RWPE2 (cell line): ENCODE measurements at places on chromosomes 6 and 20.

DNA sequence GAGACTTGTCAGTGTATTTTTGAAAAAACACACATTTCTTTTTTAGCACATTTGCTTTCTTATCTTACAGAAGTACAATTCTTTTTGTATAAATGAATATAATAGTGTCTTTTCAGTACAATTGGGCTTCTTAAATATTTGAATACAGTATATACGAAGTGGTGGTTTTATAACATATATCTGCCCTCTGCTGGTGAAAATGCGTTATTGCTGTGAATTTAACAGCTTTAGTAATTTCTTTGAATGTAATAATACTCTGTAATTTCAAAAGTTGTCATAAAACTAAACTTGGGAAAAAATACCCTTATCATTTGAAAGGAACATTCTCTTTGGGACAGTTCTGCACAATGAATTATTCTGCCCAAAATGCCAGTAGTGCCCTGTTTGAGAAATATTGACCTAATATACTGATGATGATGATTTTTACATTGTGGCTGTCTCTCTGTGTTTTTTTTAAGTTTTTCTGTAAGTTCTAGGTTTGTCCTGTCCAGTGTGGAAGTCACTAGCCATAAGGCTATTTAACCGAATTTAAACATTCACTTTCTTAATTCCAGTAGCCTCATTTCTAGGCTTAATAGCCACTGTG, 19.0 kb downstream of the SMAP1 start:
- DNase-seq, result no peak

- DNase-seq, result no peak
Observed at GRCh38 chr20:48557380-48557779, 270.4 kb downstream of the PREX1 start.

DNA sequence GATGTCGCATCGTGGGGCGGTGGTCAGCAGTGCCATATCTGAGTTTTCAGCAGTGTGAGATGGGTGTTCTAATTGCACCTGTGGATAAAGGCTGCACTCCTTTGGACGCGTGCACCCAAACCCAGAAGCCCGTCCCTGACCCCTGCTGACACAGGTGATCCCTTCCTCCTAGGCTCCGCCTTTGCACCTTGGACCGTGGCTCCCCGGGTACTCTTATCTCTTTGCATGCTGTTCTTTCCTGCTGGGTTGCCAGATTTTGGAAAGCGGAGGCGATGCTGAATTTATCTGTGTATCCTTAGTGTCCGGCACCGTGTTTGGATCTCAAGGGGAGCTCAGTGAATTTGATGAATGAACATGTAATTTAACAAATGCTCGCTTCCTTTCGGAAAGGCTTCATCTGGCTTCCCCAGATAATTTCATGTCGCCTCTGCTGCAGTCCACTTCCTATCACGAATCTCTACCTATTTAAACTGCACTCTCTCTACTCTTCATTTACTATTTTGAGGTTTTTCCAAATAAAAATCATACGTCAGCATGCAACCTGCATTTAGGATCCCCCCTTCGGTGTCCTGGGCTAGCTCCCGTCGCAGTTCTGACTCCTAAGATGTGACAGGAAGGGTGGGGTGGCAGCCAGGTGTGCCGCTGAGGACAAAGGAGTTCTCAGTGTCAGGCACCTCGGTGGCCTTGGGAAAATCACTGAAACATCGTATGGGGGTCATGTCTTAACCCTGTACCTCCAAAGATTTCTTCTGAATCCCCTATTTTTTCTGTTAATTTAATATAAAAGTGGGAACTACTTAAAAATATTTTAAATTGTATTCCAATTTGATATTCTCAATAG, 753 bp upstream of the PERP start:
- DNase-seq, result no peak

GRCh38 chr6:14974792-14975470, 270.9 kb upstream of the JARID2 start:
- no peak for DNase-seq

- no peak for DNase-seq
Observed at GRCh38 chr20:23386304-23387117, 24.5 kb downstream of the GZF1 start.

GRCh38 chr6:73538116-73538779, 17.4 kb upstream of the EEF1A1 start:
- no peak for DNase-seq

GRCh38 chr20:22675341-22675740, 91.0 kb upstream of the FOXA2 start:
- DNase-seq, result no peak

GRCh38 chr6:138087593-138088325, 19.5 kb downstream of the PERP start:
- DNase-seq, result no peak

DNA sequence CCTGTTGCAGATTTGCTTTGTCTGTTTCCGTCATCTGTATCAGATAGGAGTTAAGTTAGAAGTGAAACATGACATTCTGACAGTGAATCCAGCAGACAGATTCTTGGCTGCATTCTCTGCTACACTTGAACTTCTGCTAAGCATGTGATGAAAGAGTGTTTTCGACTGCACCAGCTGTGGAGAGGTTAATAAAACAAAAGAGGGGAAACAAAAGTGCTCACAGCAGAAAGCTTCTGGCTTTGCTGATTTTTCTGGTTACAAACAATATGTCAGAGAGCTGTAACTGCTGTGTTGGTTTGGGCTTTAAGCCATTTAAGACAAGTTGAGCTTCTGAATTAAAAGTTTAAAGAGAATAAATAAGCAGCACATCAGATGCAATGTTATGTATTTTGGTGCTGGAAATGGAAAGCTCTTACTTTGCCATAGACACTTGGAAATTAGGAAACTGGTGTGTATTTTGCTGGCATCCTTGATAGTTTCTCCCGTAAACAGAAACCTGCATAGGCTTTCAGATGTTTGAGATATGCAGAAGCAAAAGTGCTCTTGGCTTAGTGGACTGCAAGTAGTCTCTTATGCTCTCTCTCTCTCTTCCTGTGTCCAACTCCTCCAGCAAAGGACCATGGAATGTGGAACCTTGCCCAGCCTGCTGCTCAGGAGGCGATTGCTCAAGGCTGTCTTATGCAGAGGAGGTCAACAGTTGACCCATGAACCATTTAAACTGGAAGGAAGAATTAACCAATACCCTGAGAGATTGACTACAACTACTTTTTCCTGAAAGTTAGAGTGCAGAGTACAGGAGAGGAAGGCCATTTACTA, 104.9 kb downstream of the RPS12 start:
- no peak for DNase-seq
